ENCODE measurements at places on chromosomes 5 and 9. TPM values are rescaled to one million over a fixed set of nuclear protein-coding genes. Genes with fewer than 3 reads are reported as not detected.

GRCh38 chr5:20832204-20833080, 844.4 kb upstream of the CDH18 start:
- H3K4me1 ChIP-seq = no peaks in the 10 kb centered on the region
- no peak for DNase-seq
- H3K27me3 ChIP-seq = no peaks in the 10 kb centered on the region
- H3K36me3 ChIP-seq = no peaks in the 10 kb centered on the region
- H3K4me3 ChIP-seq = no peak overlapping the region

DNA sequence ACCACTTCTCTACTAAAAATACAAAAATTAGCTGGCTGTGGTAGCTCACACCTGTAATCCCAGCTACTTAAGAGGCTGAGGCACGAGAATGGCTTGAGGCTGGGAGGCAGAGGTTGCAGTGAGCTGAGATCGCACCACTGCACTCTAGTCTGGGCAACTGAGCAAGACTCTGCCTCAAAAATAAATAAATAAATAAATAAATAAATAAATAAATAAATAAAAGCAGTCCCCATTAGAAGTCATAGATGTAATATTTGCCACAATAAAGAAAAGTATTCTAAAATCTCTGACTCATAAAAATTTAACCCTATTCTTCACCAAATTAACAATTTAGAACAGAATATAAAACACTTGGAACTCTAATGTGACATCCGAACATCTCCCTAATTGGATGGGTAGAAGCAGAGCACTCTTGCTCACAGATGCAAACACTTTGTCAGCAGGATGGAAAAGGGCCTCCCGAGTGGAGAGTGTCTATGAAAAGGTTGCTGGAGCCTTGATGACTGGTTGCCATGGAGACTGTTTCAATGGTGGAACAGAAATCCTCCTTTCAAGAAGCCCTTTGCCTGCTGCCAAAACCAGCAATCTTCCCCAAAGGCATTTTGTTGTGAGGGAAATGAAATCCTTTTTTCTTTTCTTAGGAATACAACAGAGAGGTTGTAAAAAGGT, 38.9 kb upstream of the TRAF1 start:
- H3K36me3 ChIP-seq = no peaks in the 10 kb centered on the region
- H3K4me3 ChIP-seq = no peak overlapping the region
- no peaks in the 10 kb centered on the region for H3K4me1 ChIP-seq
- H3K27ac ChIP-seq = no peak overlapping the region
- DNase-seq = no peak
- H3K27me3 ChIP-seq = no peaks in the 10 kb centered on the region

GRCh38 chr5:67190861-67191260, 5.7 kb downstream of the CD180 start:
- H3K27me3 ChIP-seq = no peaks in the 10 kb centered on the region
- no peaks in the 10 kb centered on the region for H3K4me1 ChIP-seq
- no peak for DNase-seq
- H3K4me3 ChIP-seq = no peak overlapping the region

DBH gene
- not detected for total RNA-seq

- H3K4me1 ChIP-seq = no peaks in the 10 kb centered on the region
- H3K4me3 ChIP-seq = no peak overlapping the region
- no peak for DNase-seq
- no peaks in the 10 kb centered on the region for H3K36me3 ChIP-seq
Measured at GRCh38 chr9:17532461-17532860, 46.4 kb upstream of the SH3GL2 start.

SLC6A19 gene
- 0.22 TPM for total RNA-seq

PCDHA9 gene
- 0.22 TPM for total RNA-seq

PAPPA gene
- 1.4 TPM for total RNA-seq

DNA sequence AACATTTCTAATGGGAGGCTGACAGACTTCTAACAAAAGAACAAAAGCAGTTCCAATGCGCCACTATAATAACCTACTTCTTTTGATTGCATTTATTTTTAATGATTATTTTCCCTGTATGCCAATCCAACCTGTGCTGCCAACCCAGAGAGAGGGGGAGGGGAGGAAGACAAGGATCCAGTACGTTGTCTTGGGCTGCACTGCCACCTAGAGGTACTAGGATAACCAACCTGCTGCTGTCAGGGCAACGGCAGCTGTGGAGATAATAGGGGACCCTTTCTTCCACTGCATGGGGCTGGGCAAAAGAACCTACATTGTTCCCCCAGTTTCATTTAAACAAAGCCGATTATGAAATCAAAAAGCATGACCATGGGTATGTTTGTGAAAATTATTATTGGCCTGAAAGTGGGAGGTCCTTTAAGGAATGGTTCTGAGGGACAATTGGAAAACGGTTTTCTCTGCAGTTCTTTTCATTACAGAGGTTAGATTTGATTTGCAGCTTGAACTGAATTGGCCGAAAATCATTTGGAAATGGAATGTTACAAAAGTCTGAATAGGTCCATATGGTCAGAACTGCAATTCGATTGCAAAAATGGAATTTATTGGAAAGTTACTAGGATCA, 101.3 kb downstream of the RASEF start:
- DNase-seq = peak; percentile 80
- no peak overlapping the region for H3K27ac ChIP-seq
- H3K4me1 ChIP-seq = no peaks in the 10 kb centered on the region
- no peak overlapping the region for H3K4me3 ChIP-seq
- H3K27me3 ChIP-seq = no peaks in the 10 kb centered on the region

FAM53C gene
- total RNA-seq = 18.9 TPM

HNRNPK gene
- total RNA-seq = 139 TPM

ADAMTS6 gene
- 0.31 TPM for total RNA-seq

GRCh38 chr9:2526071-2526828, 95.3 kb upstream of the VLDLR start:
- no peak overlapping the region for H3K4me3 ChIP-seq
- H3K27me3 ChIP-seq = no peaks in the 10 kb centered on the region
- no peak for DNase-seq
- no peaks in the 10 kb centered on the region for H3K36me3 ChIP-seq

- H3K27ac ChIP-seq = no peak overlapping the region
- H3K4me1 ChIP-seq = no peaks in the 10 kb centered on the region
- H3K4me3 ChIP-seq = no peak overlapping the region
- no peak for DNase-seq
- no peaks in the 10 kb centered on the region for H3K36me3 ChIP-seq
Measured at GRCh38 chr5:153079396-153079795, 411.1 kb upstream of the GRIA1 start.

- DNase-seq = no peak
- H3K4me1 ChIP-seq = no peaks in the 10 kb centered on the region
- H3K4me3 ChIP-seq = no peak overlapping the region
- H3K27me3 ChIP-seq = no peaks in the 10 kb centered on the region
- H3K27ac ChIP-seq = no peak overlapping the region
Measured at GRCh38 chr5:33725806-33726205, 166.0 kb downstream of the ADAMTS12 start.

DNA sequence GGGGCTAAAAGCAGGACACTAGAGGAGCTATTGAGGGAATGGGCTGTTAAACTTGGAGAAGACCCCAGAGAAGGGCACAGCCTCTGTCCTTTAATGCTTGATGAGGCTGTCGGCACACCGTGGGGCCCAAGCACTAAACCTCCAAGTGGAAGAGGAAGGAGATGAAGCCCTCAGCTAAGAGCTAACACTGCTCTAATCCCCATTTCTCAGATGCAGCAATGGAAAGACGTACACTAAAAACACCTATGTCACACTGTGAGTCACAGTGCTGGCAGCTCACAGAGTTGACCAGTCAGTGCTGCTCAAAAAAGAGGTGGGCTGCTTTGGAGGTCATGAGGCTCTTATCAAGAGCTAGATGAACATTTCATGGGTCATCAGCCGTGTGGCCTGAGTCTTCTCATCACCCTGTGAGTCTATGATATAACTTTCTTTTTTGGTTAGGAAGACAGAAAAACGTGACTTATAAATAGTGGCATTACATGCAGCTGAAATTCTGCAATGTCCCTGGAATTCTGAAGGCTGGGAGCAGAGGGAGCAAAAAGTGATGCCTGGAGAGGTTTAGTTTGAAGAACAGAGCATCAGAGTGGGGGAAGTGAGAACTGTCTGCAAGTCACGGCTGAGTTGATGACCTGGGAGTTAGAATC, 21.5 kb downstream of the TNFSF8 start:
- DNase-seq = no peak
- no peak overlapping the region for H3K4me3 ChIP-seq
- H3K27ac ChIP-seq = no peak overlapping the region
- H3K36me3 ChIP-seq = no peaks in the 10 kb centered on the region
- no peaks in the 10 kb centered on the region for H3K4me1 ChIP-seq

DNA sequence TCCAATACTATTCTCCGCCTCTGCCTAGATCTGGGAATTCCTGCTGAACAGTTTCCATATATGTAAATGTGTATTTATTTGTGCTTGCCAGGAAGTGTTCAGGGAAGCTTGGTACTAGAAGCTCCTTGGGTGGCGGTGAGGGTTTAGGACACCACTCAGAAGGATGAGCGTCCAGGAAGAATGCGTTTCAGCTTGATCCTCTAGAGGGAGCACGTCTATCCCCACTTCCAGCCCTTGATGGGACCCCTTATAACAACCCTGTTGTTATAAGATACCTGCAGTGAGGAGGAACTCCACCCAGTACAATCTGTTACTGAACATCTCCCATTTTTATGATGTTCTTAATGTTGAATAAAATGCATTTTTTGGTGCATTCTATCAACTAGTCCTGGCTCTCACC, 88.9 kb downstream of the CYFIP2 start:
- no peak for DNase-seq
- no peaks in the 10 kb centered on the region for H3K36me3 ChIP-seq
- no peak overlapping the region for H3K27ac ChIP-seq
- no peaks in the 10 kb centered on the region for H3K27me3 ChIP-seq
